Hematopoietic multipotent progenitor cell treated with erythropoietin and hydrocortisone succinate and interleukin-3 and kit ligand, for 17 days (in vitro differentiated cells): ENCODE measurements at places on chromosomes 7 and 10.

DNA sequence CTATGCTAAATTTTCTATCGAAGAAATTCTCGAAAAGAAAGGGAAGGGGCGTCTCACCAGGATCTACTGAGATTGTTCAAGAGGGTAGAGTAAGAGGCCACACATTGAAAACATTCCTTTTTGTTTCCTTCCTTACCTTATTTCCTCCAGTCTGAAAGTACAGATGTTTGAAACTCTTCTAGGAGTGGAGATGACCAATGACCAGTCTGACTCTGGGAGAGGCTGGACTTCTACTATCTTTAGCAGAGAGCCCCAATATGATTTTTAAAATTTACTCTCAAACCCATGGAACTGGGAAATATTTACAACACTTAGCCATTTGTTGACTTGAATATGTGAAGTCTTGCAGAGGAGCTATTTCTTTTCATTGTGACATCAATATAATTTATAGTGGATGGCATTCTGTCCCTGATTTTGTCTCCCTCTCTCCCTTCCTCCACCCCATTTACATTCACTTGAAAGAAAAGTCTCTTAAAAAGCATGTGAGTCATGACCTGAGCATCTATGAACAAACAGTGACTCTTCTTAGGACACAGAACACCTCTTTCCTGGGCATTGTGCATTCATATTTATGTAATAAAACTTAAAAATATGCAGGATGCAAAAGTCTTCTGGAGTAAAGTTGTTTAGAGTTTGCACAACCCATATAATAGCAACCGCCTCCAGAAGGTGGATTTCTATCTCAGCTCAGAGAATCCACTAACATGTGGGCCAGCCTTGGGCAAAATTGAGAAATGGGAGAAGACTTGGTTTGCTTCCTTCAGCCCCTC is 31.2 kb upstream of the BMPER start:
- DNase-seq, result no peak

GRCh38 chr7:24704311-24704710 is 53.0 kb downstream of the GSDME start:
- no peak for DNase-seq

DNA sequence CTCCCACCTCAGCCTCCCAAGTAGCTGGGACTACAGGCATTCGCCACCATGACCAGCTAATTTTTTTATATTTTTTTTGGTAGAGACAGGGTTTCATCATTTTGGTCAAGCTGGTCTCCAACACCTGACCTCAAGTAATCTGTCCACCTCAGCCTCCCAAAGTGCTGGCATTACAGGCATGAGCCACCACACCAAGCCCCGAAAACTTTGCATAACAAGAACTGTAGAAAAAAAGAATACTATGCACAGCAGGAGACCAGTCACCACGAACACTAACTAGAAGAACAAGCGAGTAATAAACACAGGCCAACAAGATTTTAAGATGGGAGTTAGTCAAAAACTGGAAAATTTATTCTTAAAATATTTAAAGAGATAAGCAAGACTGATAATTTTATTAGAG is 447.0 kb downstream of the ETV1 start:
- no peak for DNase-seq

GRCh38 chr7:156544919-156545715 is 95.5 kb upstream of the RNF32 start:
- DNase-seq, result no peak

DNA sequence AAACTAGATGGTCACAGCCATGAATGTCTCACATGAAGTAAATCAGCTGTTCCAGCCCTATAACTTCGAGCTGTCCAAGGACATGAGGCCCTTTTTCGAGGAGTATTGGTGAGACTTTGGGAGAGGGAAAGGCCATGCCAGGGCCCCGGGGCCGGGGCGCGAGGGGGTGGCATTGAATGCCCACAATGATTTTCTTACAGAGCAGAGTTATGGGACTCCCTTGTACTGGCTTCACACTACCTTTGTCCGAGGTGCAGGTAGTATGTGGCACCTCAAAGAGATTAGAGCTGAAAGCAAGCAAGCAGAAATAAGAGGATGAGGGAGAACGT is 407 bp downstream of the ELOVL3 start:
- DNase-seq, result no peak

DNA sequence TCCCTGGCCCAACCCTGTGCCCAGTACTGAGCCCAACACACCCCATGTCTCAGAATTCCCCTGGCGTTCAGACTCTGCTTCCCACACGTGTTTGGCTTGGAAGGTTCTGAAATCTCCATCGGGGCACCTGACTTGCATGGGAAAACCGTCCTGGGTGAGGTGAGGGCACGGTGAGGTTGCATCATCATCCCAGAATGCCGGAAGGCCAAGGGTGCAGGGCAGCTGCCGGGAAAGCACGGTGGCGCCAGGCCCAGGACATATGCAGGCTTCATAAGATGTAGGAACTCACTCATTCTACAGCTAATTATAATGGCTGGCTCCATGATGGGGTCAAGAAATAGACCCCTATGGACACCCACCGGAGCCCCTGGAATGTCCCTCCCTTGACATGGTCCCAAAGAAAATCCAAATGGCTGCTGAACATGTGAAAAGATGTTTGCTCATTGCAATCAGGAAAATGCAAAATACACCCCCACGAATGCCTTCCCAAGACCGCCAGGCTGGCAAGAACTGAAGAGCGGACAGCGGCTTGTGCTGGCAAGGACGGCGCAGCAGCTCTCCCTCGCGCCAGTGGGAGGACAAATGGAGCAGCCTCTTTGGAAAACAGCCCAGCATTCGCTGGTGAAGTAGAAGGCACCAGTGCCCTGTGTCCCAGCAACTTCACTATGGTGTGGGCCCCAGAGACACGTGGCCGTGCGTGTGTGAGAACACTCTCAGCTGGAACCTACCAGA is 2.3 kb downstream of the KNDC1 start:
- DNase-seq, result no peak

DNA sequence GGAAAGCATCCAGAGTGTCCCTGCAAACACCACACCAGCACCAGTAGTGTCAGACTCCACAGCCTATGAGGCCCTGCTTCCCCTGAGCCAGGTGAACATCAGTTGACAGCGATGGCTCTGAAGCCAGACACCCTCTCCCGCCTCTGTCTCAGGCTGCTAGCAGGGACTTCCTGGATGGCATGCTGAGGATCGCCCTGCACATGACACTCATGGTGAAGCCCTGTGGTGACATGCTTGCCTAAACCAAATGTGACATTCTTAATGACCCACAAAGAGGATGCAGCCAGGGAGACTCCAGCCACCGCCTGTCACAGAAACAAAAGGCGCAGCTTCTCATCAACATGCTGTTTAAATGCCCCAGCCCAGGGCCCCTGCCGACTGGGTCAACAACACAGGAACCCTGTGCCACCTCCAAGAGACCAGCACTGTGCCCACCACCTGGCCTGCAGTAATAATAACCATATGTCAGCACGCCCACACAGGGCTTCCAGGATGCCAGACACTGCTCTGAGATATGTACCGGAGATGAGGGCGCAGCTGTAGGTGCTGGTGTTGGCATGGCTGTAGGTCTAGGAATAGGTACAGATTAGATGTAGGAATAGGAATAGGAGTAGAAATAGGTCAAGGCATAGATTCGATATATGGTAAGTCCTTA is 81.3 kb downstream of the GRID1 start:
- DNase-seq, result no peak

- DNase-seq, result no peak
Observed at GRCh38 chr10:78543031-78543748, 509.5 kb downstream of the RPS24 start.

DNA sequence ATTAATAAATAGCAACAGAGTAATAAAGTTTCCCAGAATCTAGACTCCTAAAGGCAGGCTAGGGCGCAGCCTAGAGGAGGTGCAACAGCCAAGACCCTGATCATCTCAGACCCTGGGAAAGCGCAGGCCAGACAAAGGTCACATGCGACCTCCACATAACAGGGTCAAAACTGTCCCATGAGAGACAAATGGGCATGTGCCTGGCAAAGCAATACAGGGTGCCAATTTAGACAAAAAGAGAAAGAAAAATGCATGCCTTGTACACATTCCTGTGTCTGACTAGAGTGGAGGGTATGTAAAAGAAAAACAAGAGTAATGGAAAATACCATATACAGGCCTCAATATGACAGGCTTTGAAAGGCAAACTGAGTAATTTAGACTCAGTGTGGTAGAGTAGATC is 22.2 kb downstream of the MPP7 start:
- no peak for DNase-seq

- DNase-seq, result no peak
Observed at GRCh38 chr7:143413123-143413522, 4.5 kb upstream of the EPHA1 start.

DNA sequence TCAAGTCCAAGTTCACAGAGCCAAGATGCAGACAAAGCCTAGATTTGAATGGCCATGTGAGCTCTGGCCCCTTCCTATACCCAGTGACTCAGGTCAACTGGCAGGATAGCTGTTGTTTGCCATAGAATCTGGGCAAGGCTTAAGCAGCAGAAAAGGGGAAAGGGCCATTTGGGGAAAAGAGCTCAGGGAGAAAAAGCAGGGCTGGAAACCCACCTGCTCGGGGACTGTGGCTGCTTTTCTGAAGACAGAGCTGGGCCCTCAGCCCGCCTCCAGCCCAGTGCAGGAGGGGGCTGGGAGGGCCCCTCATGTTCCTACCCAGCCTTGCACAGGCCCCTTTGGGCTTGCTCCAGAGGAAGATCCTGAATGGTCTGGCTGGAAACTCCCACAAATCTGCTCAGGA is 32.6 kb upstream of the HABP2 start:
- DNase-seq, result no peak

- DNase-seq, result no peak
Observed at GRCh38 chr10:5776881-5777197, 36.4 kb downstream of the GDI2 start.

GRCh38 chr7:33964417-33965182 is 59.3 kb downstream of the BMPER start:
- DNase-seq, result no peak

DNA sequence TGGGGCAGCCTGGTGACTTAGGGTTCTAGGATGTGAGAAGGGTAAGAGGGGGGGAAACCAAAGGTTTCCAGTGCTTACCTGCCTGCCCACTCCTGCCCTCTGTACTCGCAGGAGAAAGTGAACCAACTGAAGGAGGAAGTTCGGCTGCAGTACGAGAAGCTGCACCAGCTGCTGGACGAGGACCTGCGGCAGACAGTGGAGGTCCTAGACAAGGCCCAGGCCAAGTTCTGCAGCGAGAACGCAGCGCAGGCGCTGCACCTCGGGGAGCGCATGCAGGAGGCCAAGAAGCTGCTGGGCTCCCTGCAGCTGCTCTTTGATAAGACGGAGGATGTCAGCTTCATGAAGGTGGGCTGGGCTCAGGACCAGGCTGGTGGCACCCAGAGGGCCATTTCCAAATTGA is 10.7 kb downstream of the TRIM8 start:
- no peak for DNase-seq

DNA sequence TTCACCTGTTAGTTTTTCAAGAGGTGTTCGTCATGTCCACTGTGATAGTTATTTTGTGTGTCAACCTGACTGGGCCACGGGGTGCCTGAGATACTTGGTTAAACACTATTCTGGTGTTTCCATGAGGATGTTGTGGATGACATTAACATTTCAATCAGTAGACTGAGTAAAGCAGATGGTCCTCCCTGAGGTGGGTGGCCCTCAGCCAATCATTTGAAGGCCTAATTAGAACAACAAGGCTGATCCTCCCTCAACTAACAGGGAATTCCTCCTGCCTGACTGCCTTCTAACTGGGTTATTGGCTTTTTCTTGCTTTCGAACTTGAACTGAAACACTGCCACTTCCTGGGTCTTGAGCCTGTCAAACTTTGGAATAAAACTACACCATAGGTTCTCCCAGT is 75.8 kb downstream of the ENO4 start:
- no peak for DNase-seq

GRCh38 chr10:75189266-75190096 is 21.1 kb upstream of the VDAC2 start:
- DNase-seq, result no peak

DNA sequence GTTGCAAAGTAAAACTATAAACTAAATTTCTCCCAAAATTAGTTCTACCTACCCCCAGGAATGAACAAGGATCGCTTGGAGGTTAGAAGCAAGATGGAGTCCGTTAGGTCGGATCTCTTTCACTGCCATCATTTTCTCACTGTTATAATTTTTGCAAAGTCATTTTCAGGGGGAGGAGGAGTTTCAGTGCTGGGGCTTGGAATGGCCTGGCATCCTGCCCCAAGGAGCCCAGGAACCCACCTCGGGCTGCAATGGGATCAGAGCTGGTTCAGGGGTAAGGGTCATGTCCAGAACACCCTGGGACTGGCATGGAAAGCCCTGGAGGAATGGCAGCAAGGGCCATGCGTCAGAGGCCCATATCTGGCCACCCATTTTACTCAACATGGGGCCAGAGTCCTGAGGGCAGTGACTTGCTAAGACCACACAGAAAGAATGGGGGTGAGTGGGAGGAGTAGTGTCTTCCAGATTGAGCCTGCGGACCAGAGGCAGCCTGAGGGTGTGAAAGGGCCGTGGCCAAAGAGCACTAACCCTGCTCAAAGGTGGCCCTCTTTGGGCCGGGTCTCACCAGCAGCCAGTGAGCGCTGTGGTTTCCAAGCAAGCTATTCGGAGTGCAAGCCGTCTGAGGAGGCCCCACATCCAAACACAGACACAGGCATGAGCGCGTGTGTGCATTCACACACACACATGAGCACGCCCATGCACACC is 31.8 kb downstream of the GPRIN2 start:
- no peak for DNase-seq

- DNase-seq, result no peak
Observed at GRCh38 chr7:44433255-44434022, 57.0 kb downstream of the NUDCD3 start.

DNA sequence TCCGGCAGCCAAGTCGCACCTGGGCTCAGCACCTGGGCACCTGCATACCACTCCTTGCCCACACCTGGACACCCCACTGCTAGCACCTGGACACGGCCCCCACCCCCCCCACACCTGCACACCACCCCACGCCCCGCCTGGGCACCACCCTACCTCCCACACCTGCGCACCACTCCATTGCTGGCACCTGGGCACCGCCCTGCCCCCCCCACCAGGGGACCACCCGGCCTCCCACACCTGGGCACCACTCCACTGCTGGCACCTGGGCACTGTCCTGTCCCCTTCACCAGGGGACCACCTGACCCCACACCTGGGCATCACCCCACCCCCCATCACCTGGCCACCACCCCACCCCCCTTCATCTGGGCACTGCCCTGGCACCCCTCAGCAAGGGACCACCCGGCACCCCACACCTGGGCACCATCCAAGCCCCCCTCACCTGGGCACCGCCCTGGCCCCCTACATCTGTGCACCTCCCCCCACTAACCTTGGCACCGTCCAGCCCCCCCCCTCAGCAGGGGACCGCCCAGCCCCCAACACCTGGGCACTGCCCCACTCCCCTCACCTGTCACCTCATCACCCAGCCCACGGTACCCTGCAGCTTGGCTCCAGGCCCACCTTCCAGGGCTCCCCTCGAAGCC is 33.8 kb upstream of the RNF32 start:
- no peak for DNase-seq

GRCh38 chr10:78139341-78139740 is 105.7 kb downstream of the RPS24 start:
- no peak for DNase-seq

DNA sequence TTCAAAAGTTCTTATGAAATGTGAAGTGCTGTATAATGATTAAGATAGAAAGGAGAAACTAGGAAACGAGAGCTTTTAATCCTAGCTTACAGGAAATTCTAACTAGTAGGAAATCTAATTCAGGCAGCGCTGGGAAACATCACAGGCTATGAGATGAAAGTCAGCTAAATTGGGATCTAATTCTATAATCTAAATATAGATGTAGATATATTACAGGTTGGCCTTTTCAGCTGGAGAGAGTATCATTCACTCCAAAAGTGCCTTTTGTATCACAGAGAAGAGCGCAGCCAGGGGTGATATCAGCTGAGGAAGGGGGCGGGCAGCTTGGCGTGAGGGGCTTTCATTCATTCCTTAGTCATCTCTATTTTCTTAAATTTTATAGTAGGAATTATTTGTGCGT is 157.0 kb downstream of the CUX1 start:
- DNase-seq, result no peak
